ENCODE measurements at places on chromosomes 11 and 22.

- no peak for DNase-seq
Measured at GRCh38 chr22:31206896-31207687, 5.0 kb upstream of the LIMK2 start.

GRCh38 chr22:25172153-25172552 is 27.5 kb upstream of the CRYBB3 start:
- no peak for DNase-seq

DNA sequence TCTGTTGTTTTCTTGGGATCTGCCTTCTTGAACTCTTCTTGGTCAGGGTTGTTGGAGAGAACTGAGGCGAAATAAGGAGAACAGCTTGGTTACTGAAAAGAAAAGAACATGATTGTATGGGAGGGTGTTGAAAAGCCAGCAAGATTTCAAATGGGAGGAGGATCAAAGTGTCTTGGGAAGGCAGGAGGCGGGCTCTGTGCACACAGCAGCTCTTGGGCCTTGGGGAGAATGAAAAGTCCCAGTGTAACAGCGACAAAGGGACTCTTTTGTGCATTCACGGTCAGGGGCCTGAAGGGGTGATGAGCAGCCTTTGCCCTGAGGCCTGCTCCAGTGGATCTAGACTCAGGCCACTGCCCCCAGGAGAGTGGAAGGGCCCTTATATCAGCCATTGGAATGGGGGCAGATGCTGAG is 135.4 kb downstream of the ADAMTS15 start:
- no peak for DNase-seq

GRCh38 chr22:43110444-43110926 is at the start of gene BIK:
Gene BIK, plus strand, starts transcription at chr22:43110750. Its CDS starts 13,273 bp downstream, at chr22:43124023.
- no peak for DNase-seq

GRCh38 chr11:16271258-16271657 is 85.1 kb downstream of the SOX6 start:
- no peak for DNase-seq

GRCh38 chr11:73292525-73292894 is 15.6 kb upstream of the ARHGEF17 start:
- DNase-seq, result no peak

DNA sequence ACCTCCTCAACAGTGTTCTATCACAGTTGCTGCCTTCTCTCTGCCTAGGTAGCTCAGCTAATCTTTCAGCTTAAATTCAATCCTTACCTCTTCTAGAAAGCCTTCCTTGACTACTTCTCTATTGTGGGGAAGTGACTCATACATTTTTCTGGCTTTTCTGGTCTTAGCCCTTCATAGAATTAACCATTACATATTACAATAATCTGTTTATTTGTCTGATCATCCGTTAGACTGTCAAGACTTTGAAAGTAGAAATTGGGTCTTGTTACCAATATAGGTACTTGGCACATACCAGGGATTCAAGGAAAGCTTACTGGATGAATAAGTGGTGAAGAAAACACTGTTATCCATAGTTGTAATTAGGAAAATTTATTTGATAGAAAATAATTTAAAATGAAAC is 89.6 kb downstream of the FANCF start:
- DNase-seq, result no peak

- DNase-seq, result no peak
Measured at GRCh38 chr11:128519338-128519737, 68.0 kb downstream of the ETS1 start.

DNA sequence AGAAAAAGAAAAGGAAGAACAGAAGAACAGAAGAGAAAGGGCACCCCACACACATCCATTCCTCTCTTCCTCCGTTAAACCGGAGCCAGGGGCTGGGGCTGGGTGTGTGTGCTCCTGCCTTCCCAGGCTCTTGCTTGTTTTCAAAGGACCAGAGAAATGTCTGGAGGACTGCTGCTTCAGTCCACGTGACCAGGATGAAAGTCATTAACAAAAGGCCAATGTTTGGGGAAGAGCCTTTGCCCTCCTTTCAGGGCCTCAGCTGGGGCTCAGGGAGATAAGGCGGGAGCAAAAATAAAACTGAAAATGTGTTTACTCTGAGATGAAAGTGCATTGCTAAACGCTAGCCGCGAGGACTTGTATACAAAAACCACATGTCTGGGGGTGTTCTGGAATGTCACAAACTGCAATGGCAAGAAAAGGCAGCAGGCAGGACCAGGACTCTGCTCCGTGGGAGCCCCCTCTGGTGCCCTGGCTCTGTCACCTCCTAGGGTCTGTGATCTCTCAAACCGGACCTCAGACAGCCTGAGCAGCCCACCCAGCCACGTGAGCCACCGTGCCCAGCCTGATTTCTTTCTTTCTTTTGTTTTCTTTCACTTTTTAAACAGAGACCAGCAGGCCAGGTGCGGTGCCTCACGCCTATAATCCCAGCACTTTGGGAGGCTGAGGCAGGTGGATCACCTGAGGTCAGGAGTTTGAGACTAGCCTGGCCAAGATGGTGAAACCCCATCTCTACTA is 31.6 kb upstream of the MYH9 start:
- no peak for DNase-seq

GRCh38 chr11:26579683-26580082 is 7.6 kb upstream of the MUC15 start:
- DNase-seq, result no peak

- DNase-seq, result no peak
Measured at GRCh38 chr11:65927904-65928397, 8.7 kb downstream of the DRAP1 start.

DNA sequence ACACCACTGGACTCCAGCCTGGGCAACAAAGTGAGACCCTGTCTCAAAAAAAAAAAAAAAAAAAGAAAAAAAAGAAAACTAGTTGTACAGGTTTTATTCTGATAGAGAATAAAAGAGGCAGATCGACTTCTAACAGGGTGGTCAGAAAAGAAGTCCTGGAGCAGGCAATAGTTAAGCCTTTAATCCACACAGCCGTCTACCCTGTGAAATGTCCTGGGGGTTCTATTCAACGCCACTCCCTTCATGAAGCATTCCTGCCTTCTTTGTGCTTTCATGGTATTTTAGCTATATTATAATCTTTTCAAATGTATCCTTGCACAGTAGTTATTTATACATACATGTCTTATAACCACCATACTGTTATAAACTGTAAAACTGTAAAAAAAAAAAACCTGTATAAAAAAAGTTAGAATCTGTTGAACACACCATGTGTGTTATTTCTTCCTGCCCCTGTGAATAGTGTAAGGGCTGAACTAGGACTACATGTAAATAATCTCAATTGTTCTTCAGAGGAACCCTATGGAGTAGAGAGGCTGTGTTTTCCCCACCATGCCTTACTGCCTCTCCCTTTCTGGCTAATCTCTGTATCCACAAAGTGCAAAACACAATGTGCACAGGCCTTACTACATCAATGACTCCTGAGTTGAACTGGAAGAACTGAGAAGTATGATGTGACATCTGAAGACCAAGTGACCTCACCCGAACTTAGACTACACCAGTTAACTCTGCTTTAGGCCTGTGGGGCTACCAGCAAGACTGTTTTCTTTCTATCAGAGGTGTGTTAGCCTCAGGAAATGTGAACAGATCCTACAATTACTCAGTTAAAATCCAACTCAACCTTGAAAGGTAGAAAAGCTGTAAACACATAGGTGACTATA is 25.3 kb downstream of the PRCP start:
- DNase-seq, result no peak

- no peak for DNase-seq
Measured at GRCh38 chr11:92628401-92629292, 340.8 kb upstream of the MTNR1B start.

GRCh38 chr11:18320617-18321016 is 1.3 kb downstream of the HPS5 start:
- no peak for DNase-seq

GRCh38 chr11:106548406-106548805 is 469.9 kb downstream of the GUCY1A2 start:
- no peak for DNase-seq

- no peak for DNase-seq
Measured at GRCh38 chr11:69467196-69467595, 14.3 kb upstream of the LINC01488 start.

- no peak for DNase-seq
Measured at GRCh38 chr11:28259177-28259843, 151.1 kb downstream of the METTL15 start.

GRCh38 chr22:32469799-32470212 is 4.8 kb upstream of the FBXO7 start:
- DNase-seq, result no peak

DNA sequence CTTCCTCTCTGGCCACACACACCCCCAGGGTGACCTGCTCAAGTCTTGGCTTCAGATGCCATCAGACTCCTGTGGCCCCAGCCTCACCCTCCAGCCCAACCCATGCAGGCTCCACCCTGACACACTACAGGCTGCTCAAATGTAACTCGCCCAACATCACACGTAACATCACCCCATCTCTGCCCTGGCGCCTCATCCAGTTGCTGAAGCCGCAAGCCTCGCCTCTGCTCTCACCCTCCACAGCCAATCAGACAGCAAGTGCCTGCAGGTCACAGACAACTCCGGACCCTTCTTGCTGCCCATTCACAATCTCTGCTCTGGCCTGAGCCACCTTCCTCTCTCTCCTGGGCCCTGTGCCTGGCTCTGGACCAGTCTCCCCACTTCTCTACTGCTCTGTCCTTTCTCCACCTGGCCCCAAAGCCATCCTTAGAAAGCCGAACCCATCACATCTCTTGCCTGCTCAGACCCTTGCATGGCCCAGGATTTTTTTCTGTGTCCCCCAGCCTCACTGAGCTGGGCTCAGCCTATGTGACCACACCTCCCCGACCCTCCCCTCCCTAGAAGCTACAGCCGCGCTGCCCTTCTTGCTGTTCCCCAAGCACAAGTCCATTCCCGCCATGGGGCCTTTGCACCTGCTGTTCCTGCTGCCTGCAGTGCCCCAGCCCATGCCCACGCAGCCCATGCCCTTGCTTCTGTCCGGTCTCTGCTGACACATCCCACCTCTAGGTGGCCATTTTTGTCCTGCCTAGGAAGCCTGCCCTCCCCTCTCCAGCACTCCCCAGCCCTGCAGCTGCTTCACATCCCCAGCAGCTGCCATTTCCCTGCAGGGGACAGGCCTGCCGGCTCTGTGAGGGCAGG is 333.9 kb downstream of the CTTN start:
- DNase-seq, result no peak

DNA sequence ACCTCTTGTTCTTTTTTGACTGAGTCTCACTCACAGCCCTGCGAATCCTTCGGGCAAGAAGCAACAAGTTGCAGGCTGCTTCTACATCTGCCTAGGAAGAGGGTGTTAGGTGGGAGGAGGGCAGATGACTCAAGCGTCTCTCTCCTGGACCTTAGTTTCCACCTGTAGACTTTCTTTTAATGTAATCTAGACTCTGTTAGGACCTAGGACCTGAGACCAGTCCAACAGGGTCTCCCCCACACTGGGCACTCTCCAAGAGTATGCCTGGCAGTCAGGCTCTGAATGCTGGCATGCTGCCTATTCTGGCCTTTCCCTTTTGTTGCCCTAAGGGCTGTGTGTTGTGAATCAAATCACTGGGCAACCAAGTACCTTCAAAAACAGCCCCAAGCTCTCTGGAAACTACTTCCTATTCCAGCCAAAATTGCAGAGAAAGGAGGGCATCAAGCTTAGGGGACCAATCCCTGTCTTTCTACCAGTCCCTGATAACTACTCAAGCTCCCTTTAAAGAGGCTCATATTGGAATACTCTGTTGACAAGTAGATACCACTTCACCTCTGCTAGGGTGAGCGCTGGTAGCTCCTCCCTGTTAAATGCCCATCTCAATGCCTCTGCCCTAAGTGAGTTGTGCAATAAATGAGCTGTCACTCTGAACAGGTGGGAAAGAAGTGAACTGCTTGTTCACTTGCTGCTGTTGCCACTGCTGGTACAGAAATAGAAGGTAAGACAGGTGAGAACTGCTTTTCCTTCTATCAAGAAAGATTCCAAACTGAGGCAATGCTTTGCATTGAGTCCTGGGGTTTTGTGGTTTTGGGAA is at the start of gene BBOX1:
TSS of gene BBOX1 (plus strand) at position 514 of the 814 bp plus-strand sequence. CDS start 14,616 bp downstream, outside the sequence.
- no peak for DNase-seq

DNA sequence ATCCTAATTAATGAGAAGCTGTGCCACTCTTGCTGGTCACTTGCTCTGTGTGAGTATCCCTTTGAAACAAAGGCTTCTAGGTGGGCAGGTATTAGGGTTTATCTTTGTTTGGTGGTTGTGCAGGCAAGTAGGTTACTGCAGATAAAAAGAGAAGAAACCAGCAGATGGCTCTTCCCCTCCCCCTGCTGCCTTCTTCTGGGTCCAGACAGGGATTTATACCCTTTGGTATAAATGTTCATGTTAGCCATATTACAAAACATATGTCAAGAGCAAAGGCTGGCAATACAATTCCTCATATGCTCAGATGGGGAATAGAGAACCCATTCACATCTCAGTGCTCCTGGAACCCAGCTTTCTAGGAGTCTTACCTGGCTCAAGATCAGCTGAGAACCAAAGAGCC is 109.9 kb downstream of the NAV2 start:
- DNase-seq, result no peak

- no peak for DNase-seq
Measured at GRCh38 chr22:33112580-33112979, 54.4 kb upstream of the SYN3 start.

- DNase-seq, result no peak
Measured at GRCh38 chr11:72426758-72427157, 7.6 kb downstream of the CLPB start.

DNA sequence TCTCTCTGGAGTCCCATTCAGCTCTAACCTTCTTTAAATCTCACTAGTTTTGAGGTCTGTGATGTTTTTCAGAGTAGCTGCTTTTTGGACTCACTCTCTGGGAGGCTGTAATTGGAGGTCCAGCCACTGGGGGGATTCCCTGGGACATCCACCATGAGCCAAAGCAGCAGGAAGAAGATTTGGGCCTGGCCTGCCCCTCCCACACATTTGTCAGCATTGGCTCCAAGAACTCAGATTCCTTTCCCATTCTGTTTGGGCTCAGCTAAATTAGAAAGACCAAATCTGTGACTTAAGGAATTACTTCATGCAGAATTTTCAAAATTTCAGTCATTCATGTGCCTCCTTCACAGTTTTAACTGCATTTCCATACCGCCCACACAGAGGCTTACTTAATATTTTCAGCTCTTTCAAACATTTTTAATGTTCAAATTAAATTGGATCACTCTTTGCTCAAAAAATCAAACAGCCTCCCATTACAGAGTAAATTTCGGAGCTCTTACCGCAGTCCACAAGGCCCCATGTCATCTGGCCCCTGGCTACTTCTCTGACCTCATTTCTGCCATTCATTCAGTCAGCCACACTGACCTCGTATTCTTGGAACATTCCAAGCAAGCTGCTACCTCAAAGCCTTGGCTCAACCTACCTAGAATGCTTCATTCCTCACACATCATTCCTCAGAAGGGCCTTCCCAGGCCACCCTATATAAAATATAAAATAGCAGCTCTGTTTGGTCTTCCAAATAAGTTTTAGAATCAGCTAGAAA is 54.5 kb upstream of the RRAS2 start:
- no peak for DNase-seq

GRCh38 chr11:100068116-100068515 is 619.0 kb upstream of the ARHGAP42 start:
- no peak for DNase-seq

DNA sequence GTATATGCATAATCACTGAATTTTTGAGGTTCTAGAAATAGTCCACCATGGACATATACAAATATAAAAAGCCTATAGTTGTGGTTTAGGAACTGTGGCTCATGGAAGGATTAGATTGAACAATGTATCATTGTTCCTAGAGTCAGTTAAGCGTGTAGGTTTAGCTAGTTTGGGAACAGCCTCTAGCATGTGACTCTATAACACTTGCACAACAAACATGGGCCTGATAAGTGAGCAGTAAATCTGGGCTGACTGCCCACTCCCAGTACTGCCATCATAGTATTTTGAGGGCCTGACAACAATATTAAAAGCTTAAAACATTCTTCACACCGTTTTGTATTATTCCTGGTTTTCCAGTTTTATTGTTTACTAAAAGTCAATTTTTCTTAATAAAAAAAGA is 47.0 kb downstream of the YAP1 start:
- peak; percentile 70 for DNase-seq

- no peak for DNase-seq
Measured at GRCh38 chr11:127061947-127062346, 61.4 kb upstream of the KIRREL3 start.

Data from suprapubic skin (tissue), 4 donors.